CD4-positive, alpha-beta T cell treated with Interleukin-15 for 4 hours (primary cell): ENCODE measurements at places on chromosomes 1 and 21.

- no peak for DNase-seq
These were observed 205.1 kb downstream of the PLA2G4A start for GRCh38 chr1:187033693-187034390.

GRCh38 chr1:22681556-22682276 is 28.7 kb downstream of the C1QB start:
- DNase-seq, result no peak

DNA sequence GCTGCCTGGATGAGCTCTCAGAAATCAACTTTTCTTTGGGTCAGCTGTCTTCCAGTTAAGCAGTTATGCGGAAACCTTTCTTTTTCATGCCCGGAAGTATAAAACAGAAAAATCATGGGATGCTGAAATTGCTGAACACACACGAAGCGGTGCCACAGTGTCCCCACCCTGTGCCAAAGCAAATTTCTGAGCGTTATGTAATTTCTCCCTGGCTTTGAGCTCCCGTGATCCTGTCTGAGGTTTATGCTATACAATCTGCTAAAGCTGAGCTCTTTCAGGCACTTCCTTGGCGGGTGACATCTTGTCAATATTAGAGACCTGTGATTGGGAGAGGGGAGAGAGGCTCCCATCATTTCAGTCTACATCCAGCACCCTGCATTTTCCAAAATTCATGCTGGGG is 201.7 kb downstream of the ROR1 start:
- DNase-seq, result no peak

DNA sequence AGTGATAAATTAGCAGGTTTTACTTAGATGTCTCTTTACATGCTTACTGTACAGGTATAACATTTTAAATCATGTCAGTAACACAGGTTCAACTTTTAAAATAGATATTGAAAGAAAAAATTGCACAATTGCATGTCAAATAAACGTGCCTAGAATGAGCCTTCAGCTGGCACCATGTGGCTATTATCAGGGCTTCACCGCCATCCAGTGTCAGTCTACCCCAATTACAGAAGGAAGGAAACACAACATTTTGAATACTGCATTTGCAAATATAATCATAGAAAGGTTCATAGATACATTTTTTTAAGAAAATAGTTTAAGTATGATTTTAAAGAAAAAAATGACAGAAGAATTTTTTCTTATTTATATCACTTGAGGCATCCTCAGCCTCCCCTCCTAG is 47.5 kb upstream of the SERTAD4 start:
- DNase-seq, result no peak

- DNase-seq, result no peak
These were observed 15.3 kb downstream of the RSPH1 start for GRCh38 chr21:42480736-42481135.

DNA sequence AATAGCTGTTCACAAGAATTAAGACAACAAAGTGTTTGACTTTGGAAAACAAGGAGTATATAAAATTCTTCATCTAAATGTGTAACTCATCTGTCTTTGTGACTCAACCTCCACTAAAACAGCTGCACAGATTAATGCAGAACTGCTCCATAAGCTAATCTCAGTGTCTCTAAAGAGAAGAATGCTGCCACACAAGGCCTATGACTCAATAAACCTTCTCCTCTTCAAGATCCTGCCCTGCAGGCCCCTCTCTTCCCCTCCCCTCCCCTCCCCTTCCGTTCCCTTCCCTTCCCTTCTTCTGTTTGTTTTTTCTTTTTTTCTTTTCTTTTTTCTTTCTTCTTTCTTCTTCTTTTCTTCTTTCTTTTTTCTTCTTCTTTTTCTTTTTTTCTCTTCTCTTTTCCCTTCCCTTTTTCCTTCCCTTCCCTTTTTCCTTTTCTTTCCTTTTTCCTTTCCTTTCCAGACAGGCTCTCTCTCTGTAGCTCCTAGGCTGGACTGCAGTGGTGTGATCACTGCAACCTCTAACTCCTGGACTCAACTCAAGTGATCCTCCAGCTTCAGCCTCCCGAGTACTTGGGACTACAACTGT is 1052.8 kb downstream of the BRINP3 start:
- no peak for DNase-seq

GRCh38 chr1:200918006-200918405 is 23.3 kb downstream of the INAVA start:
- no peak for DNase-seq

DNA sequence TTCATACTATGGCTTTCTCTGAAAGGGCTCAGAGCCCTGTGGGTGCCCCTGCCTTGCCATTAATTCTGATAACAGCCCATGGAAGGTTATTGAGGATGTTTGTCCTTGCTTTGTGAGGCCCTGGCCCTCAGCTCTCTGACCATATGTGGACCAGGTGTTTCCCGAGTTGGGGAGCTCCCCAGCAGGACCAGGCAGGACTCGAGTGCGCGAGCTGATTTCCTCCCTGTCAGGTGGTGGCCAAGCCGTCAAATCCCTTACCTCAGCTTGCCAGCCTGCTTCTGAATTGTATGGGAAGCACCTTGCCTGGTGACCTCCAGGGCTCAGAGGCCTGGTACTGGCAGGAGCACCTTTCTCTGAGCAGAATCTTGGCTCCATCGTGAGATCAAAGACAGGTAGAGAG is 17.9 kb upstream of the SDE2 start:
- no peak for DNase-seq
